ENCODE measurements at places on chromosomes 5 and 9. TPM values are rescaled to one million over a fixed set of nuclear protein-coding genes. Genes with fewer than 3 reads are reported as not detected.

Gene INSL4
- total RNA-seq = not detected

Gene SLC6A19
- total RNA-seq = not detected

Gene HSPB3
- total RNA-seq = 257 TPM

Gene GTF3C5
- total RNA-seq = 47.1 TPM

Gene SLC6A18
- not detected for total RNA-seq

Gene IFNA21
- total RNA-seq = not detected

Gene SYK
- 7.1 TPM for total RNA-seq

Gene CSF1R
- total RNA-seq = 21.6 TPM

Gene CHMP5
- 69.5 TPM for total RNA-seq

Gene PTPRD
- total RNA-seq = 105 TPM

Gene SPATA31D4
- total RNA-seq = not detected

Gene FOXD4L6
- total RNA-seq = not detected

Gene CTXN3
- 4.6 TPM for total RNA-seq

Gene ORM2
- total RNA-seq = not detected

Gene PCDHB13
- 4.4 TPM for total RNA-seq

Gene MEIKIN
- total RNA-seq = 3.9 TPM

Measured in tongue (tissue), 3 donors.